ENCODE measurements at places on chromosomes 13 and 19.
A peak's percentile ranks its signal among the peaks of the same experiment; 100 is the strongest.

DNA sequence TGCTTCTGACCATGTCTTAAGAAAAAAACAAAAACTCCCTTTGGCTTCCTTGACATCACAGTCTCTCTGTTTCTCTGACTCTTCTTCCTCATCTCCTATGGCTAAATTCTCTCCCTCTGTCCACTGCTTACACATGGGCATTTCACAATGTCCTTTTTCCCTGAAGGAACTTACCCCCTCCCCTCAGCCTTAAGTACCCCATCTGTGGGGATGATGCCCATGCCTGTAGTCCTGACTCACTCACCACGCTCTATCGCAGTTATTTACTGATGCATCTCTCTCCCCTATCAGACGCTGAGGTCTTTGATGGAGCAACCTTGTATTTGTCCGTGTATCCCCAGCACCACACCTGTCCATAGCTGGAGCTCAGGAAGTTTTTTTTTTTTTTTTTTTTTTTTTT lies 32.4 kb downstream of the ACTN4 start:
- no peak for DNase-seq

GRCh38 chr19:15369594-15369891 lies 10.0 kb downstream of the AKAP8 start:
- no peak for DNase-seq

- DNase-seq = no peak
Measured at GRCh38 chr19:47569331-47569730, 3.6 kb downstream of the ZNF541 start.

DNA sequence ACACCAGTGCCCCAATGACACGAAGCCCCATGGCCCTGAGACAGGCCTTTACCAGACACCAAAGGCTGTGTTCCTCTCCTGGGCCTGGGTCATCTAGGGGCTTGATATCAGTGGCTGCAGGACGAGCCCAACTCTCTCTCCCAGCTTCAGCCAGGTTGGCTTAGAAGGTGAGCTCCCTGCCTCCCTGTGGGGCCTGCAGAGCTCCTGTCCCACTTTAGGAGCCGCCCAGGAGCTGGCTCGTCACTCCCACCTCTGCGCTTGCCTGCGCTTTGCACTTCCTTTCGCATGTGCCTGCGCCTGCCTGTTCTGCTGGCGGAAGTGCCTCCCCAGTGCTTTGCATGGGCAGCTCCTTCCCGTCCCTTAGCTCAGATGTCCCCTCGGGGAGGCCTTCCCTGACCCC lies 4.9 kb downstream of the CALM3 start:
- no peak for DNase-seq

DNA sequence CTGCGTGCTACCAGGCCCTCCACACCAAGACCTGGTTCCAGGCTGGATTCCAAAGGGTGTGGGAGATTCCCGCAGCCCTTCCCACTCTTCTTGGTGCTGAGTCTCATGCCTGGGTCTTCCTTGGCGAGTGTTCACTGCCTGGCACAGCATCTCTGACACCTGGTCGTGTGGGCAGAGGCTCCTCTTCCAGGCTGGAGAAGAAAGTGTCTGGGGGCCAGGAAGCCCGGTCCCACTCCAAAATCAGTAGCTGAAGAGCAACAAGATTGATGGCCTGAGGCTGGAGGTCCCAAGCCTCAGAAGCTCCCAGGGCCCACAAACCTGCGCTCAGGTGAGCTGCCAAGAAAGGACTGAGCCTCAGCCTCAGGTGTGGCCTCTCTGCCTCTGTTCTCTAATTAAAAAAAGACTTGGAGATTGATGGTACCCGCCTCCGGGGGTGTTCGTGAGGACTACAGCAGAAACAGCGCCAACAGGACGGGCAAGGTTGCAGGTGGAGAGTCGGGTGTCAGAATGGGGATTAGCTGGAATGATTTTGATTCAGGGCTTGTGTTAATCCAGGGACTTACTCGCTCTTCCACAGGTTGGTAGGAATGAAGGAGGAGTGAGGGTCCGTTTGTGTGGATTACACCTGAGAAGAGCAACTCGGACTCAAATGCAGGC lies 217.5 kb downstream of the TEX29 start:
- DNase-seq = no peak

GRCh38 chr19:13234518-13234917 lies 84.3 kb downstream of the IER2 start:
- DNase-seq = peak; percentile 54

- no peak for DNase-seq
Measured at GRCh38 chr13:36862002-36862685, 43.1 kb downstream of the RFXAP start.

DNA sequence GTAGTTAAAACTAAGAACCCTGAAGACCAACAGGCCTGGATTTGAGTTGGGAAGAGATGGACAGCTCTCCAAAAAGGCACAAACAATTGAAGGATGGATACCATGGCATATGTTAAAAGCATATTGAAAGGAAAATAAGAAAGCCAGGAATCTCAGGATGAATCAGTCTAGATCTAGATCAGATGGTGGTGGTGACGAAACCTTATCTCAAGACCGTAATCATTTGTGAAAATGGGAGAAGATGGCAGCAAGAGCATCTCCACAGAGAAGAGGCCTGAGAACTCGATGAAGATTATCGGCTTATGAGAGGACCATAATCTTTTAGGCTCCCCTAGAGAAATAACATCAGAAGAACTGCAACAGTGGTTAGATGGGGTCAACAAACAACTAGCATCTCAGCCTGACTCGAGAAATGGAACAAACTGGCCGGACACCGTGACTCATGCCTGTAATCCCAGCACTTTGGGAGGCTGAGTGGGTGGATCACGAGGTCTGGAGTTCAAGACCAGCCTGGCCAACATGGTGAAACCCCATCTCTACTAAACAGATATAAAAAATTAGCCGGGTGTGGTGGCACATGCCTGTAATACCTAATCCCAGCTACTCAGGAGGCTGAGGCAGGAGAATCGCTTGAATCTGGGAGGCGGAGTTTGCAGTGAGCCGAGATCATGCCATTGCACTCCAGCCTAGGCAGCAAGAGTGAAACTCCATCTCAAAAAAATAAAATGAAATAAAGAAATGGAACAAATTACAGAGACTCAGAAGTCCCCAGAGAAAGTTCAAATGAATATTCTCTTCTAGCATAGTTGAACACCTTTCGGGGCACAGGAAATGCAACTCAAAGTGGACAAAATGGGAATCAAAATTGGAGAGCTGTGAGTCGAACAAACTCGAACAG lies 47.6 kb downstream of the FOXO1 start:
- no peak for DNase-seq

- peak; percentile 46 for DNase-seq
Measured at GRCh38 chr19:6501740-6502648, at the start of gene TUBB4A. Gene TUBB4A (minus strand): TSS chr19:6502309. CDS start chr19:6502212, 97 bp downstream.

GRCh38 chr13:60275208-60275607 lies 111.5 kb upstream of the DIAPH3 start:
- no peak for DNase-seq

DNA sequence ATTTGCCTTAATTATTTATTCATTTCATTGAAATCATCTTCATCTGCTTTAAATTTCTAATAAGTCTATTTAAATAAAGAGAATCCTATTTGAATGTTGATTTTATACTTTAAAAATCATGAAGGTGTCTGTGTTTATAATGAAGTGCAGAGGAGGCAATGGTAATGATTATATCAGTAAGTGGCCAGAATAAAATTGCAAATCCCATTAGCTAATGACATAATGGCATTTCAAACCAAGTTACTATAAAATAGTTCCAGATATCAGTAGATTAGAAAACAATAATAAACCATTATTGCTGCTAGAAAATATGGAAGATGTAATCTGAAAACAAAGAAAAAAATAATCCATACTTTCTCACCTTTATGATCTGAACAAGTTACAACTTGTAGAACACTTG lies 647.8 kb upstream of the KLHL1 start:
- DNase-seq = no peak

DNA sequence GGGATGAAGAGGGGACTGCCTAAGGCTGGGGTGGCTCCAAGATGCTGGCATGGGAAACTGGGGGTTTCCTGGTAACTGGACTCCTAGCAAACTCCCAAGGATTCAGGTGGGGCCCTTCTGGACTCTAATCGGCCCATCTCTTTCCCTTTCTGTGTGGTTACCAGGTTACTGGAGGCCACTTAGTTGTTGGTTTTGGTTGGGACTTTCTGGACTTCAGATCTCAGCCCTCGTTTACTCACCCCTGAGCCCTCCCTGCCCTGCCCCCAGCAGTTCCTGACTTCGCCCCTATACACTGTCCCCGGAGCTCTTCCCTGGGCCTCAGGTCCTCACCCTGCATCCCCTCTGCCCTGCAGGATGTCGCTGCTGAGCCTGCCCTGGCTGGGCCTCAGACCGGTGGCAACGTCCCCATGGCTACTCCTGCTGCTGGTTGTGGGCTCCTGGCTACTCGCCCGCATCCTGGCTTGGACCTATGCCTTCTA lies 328 bp downstream of the CYP4F12 start:
- no peak for DNase-seq

GRCh38 chr13:63463782-63464610 lies 2048.3 kb upstream of the PCDH20 start:
- no peak for DNase-seq

DNA sequence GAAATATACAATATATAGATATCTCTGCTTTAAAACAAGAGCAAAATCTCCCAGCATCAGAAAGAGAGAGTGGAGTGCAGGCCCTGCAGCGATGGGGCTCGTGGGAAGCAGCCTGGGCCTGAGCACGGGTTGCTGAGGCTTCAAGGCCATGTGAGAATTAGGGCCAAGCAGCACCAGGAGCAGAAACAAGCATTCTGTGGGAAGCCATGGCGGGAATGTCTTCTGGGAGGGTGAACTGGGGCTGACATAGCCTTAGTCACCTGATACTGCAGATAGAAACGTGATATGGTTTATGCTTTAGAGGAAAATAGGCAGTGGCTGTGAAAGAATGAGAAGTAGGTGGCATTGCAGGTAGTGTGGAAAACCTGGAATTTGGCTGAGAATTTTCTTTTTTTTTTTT lies 472.3 kb downstream of the IRS2 start:
- no peak for DNase-seq

DNA sequence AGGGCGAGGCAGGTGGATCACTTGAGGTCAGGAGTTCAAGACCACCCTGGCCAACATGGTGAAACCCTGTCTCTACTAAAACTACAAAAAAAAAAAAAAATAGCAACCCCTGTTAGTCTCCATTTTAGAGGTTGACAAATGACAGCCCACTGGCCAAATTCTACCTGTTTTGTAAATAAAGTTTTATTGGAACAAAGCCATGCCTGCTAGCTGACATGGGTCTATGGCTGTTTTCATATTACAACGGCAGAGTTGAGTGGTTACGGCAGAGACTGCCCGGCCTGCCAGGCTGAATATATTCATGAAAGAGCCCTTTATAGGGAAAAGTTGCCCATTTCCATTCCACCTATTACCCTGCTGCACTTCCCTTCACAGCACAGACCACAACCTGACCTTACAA lies 103.3 kb downstream of the ZNF557 start:
- DNase-seq = no peak

- DNase-seq = no peak
Measured at GRCh38 chr19:54275951-54276350, 5.0 kb downstream of the LILRB2 start.

DNA sequence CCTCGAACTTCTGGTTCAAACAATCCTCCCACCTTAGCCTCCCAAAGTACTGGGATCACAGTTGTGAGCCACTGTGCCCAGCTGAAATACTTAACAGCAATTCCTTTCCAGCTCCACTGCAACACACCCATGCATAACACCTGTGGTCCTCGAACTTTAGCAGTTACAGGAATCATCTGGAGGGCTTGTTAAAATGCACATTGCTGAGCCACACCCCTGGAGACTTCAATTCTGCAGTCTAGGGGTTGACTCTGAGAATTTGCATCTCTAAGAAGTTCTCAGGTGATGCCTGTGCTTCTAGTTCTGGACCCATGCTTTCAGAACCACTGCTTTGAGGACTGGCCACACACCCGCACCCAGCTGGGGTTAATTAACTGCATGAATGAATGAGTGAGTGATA lies 53.1 kb upstream of the UBL3 start:
- DNase-seq = no peak

- DNase-seq = no peak
Measured at GRCh38 chr19:3186160-3186688, 494 bp downstream of the NCLN start.

DNA sequence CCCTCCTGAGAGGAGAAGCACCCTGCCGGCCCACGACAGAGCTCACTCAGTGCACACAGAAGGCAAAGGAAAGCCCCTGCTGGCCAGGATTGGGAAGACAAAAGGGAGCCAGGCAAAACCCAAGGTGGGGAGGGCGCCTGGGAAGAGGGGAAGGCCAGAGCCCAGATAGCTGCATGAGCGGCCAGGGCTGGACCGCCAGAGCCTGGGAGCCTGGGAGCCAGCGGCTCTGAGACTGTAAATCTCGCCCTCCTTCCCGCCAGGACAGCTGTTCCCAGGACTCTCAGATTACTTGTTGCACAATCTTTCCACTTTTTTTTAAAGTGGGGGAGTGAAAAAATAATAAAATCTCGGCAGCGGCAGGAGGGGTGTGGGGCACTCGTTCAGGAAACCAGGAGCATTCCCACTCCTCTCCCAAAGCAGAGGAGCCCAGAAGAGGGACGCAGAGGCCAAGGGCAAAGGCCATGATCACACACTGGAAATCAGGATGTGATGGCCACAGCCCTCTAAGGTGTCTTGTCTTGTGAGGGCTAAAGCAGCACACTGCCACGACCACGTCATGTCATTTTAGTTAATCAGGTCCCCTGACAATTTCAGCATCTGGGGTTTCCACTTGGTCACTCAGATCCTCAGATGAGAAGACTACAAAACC lies 19.6 kb upstream of the EPHX3 start:
- no peak for DNase-seq

- no peak for DNase-seq
Measured at GRCh38 chr13:38866649-38867048, 124.0 kb downstream of the STOML3 start.

GRCh38 chr13:79393564-79394249 lies 12.3 kb downstream of the RBM26 start:
- DNase-seq = no peak

- no peak for DNase-seq
Measured at GRCh38 chr13:62193919-62194318, 778.3 kb upstream of the PCDH20 start.

GRCh38 chr13:52070929-52071523 lies 46.5 kb downstream of the UTP14C start:
- no peak for DNase-seq

DNA sequence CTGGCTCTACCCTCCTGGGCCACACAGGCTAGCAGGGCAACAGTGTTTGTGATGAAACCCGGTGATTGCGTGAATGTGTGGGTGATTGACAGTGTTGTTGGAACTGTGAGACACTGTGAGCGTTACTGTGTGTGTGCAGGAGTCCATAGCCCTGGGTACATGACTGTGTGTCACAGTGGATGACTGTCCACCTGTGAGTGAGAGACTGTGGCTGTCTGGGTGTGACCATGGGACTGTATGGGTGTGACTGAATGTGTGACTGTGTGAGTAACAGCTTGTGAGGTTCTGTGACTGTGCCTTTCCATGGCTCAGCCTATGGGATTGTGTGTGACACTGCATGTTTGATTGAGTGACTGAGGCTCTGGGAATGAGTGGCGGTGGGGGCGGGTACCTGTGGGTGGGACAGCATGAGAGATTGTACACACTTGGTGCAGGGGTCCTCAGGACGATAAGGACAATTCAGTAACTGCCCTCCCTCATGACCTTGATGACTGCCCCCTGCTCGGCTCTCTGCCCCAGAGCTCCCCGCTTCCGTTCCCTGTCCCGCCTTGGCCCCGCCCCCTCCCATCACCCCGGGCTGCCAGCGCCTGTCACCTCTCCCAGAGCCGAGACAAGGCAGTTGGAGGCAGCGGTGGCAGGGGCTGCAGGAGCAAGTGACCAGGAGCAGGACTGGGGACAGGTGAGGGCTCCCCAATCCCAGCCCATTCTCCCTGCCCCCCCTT lies at the start of gene GIPR:
Gene GIPR (plus strand): TSS at position 602 of the 722 bp plus-strand sequence. CDS start 1,300 bp downstream, outside the sequence.
- DNase-seq = peak; percentile 56

GRCh38 chr19:31979362-31979761 lies 366.0 kb upstream of the ZNF507 start:
- DNase-seq = no peak

GRCh38 chr13:98228661-98229341 lies 51.7 kb upstream of the RNF113B start:
- DNase-seq = no peak
